Effector memory CD8-positive, alpha-beta T cell (primary cell): ENCODE measurements at places on chromosomes 6 and 20.

DNA sequence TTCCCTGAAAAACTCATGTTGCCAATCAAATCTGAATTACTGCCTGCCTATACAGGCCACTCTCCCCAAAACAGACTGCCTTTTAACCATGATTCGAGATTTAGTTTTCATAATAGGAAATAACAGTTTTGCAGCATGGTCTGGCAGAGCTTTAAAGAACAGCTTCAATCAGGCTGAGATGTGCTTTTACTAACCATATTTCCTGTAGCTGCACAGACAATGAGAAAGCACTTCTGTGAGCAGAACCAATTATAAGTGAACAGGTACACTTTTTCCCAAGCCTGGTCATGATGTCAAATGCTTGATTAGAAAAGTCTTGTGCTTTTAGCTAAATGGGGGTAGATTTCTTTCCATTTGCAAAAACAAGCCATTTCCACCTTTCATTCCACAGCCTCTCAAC is 108.2 kb downstream of the THEMIS start:
- no peak for DNase-seq

GRCh38 chr20:58718729-58719128 is 26.1 kb downstream of the NPEPL1 start:
- DNase-seq = no peak

DNA sequence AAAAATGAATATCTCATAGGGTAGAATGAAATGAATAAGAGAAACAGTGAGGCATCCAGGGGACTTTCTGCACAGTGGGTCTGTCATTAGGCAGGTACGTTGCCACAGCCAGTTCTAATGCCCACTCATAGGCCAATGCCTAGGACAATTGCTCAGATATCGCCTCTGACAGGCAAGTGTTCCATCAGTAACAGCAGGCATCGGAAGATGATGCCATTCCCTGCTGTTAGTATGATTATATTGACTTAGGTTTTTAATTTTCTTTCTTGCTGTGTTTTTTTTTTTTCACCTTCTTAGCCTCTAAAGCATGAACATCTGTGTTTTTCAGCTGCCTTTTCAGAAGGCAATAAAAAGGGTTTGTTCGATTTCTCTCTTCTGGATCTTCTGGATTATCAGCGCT is 90.7 kb downstream of the PRL start:
- DNase-seq = no peak

DNA sequence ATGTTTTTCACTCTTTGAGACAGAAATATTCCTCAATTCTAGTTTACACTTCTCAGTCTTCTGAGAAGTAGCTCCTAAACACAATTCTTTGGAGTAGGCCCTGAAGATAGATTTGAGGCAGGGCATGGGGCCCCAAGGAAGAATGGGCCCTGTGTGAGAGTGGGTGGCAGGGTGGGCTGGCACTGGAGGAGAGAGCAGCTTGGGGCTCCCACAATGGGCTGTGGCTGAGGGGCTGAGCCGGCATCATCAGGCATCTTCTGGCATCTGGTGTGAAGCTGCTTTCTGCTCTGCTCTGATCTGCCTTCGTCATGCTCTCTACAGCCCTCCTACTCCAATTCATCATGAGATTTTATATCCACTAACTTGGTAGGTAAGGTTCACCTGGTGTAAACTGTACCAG is 88.2 kb downstream of the CDH26 start:
- no peak for DNase-seq

- no peak for DNase-seq
Observed at GRCh38 chr6:116387374-116387773, 16.6 kb downstream of the DSE start.

- no peak for DNase-seq
Observed at GRCh38 chr20:4635781-4636180, 85.9 kb upstream of the PRND start.

DNA sequence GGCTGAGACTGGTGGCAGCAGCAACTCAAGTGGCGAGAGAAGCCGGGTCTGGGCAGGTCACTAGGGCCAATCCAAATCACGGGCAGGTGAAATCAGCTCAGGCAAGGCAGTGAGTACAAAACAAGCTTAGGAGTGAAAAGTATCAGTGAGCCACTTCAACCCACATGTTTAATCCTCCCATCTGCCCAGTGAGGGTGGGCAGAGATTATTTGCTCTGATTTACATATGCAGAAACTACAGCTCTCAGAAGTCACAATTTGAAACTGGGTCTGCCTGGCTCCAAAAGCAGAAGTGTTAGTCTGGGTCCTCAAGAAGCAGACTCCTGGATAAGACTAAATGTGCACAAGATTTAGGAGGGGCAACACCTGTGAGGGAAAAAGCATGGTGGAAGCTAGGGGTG is 173.7 kb upstream of the LRFN2 start:
- DNase-seq = no peak

GRCh38 chr6:30887901-30888815 is 3.8 kb downstream of the DDR1 start:
- DNase-seq = no peak

DNA sequence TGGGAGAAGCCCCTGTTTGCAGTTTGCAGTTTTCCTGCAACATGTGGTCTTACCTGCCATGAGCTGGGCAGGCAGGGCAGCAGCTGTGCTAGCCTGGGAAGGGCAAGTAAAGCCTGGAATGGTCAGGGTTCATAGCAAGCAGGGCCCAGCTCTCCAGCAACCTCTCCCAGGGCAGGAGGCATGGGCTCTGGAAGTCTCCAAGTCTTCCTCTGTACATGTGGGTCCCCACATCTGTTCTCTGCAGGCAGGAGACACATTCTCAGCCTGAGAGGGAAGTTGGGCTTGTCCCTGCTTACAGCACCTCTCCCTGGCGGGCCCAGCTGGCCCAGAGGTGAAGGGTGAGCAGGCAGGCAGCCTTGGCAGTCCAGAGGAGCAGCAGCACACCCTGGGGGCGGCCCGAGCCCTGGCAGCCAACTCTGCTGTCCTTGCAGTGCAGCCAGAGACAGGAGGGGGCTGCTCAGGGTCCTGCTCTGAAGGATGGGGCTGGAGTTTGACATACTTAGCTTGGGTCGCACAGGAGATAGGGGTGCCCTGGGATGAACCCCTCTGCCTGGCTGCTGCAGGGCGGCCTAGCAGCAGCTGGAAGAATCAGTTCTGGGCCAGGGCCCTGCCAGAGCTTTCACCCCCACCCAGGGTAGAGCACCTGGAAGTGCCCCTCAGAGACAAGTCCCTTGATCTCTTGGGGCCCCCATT is 176.0 kb downstream of the MRPL14 start:
- no peak for DNase-seq
